Mucosa of descending colon (tissue), 3 donors: ENCODE measurements at places on chromosomes 11 and 22. TPM values are rescaled to one million over a fixed set of nuclear protein-coding genes. Genes with fewer than 3 reads are reported as not detected.
A peak's percentile ranks its signal among the peaks of the same experiment; 100 is the strongest.

- peak; percentile 63 for DNase-seq
Measured at GRCh38 chr11:116851626-116852025, 14.2 kb upstream of the APOA1 start.

SCUBE1 gene
- 20.9 TPM for total RNA-seq

DNA sequence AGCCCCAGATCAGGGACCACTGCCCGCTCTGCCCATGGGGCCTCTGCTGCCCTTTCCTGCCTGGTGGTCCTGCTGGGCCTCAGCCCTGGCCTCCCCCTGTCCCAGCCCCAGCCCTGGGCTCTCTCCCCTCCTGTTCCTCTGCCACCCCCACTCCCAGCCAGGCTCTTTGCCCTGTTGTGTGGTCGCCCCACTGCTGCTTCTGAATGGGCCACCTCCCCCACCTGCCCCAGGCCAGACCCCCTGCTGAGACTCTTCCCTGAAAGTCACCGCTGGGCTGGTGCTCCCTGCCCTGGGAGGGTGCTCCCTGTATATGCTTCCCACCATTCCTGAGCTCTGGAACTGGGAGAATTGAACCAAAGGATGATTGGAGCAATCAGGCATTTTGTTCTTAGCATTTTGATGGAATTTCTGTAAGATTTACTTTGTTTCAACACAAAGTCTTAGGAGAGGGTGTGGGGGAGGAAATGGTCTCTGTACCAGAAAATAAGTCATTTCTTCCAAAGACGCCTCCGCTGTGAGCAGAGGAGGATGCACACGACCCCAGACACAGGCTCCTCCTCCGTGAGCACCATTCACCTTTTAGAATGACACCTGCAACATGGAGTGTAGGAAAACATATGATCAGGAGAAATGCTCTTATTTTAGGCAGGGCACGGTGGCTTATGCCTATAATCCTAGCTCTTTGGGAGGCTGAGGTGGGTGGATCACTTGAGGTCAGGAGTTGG lies 5.2 kb downstream of the APOBEC3B start:
- DNase-seq, result no peak

MRPL16 gene
- total RNA-seq, result 38.8 TPM

NXPE4 gene
- total RNA-seq, result 283 TPM

DNA sequence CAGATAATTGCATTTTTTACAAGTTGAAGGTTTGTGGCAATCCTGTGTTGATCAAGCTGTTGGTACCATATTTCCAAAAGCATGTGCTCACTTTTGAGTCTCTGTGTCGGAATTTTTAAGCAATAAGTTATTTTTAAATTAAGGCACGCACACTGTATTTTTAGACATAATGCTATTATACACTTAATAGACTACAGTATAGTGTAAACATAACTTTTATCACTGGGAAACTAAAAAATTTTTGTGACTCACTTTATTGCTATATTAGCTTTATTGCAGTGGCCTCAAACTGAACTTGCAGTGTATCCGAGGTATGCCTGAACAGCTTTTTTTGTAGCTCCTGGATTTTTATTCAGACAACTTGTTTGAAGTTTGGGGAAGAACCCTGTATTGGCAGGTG lies 31.3 kb upstream of the RRM1 start:
- DNase-seq, result no peak

- no peak for DNase-seq
Measured at GRCh38 chr11:18791207-18791968, at the start of gene PTPN5. Gene PTPN5 (minus strand): TSS chr11:18791798. CDS start chr11:18771958, 19,840 bp downstream.

CYTH4 gene
- total RNA-seq, result 13.3 TPM

DNA sequence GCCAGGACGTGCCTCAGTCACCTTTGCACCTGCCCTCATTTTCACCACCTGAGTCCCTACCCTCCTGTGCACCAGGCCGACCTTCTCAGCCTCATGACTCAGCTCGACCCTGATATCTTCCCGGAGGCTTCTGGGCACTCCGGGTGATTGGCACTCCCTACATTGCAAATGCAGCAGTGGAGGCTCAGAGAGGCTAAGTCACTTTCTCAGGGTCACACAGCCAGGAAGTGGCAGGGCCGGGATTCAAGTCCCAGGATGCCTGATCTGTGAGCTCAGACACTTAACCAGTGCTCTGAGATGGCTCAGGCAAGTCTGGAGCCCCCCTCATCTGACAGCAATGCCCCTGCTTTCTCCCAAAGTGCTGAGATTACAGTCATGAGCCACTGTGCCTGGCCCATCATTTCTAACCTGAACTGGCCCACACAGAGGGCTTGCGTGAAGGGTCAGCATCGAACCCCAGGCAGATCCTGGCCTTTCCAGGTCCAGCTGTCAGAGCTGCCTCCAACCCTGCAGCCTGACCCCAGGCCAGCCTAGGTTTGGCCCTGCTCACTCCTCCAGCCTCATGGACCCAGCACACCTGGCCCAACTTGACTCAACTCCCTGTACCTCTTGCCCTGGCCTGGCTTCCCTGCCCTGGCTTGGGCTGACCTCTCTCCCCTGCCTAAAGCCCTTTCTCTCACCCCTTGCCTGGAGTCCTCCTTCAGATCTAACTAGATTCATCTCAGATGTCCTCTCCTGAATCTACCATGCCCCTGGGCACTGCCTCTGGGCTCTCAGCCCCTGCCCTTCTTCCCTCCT lies 40.7 kb upstream of the RTL6 start:
- DNase-seq, result no peak

GRCh38 chr11:120738516-120739046 lies 227.0 kb downstream of the GRIK4 start:
- no peak for DNase-seq

- DNase-seq, result no peak
Measured at GRCh38 chr11:8098879-8099278, 17.9 kb downstream of the TUB start.

SCGB1C1 gene
- not detected for total RNA-seq
